NCI-H524 treated with DMSO at 0.1 percent for 48 hours (cell line): ENCODE measurements at places on chromosomes 7 and 10.

GRCh38 chr7:109950821-109951564, 1139.9 kb upstream of the LRRN3 start:
- no peak for DNase-seq

DNA sequence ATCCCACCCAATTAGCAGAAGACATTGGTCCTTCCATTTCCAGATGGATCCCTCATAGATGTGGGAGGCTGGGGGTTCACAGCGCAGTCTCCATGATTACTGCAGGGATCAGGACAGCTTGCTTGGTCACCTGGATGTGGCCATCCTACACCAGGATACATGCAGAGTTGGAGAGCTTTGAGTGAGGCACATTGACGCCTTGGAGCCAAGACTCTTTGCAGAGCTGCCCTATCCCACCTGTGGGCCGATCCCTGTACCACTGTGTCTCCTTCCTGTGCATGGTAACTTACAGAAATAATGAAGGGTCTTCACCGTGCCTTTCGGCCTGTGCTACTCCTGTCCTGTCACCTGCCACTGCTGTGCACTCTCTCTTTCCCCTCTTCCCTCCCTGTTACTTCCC, 444.8 kb downstream of the GLRX3 start:
- no peak for DNase-seq

DNA sequence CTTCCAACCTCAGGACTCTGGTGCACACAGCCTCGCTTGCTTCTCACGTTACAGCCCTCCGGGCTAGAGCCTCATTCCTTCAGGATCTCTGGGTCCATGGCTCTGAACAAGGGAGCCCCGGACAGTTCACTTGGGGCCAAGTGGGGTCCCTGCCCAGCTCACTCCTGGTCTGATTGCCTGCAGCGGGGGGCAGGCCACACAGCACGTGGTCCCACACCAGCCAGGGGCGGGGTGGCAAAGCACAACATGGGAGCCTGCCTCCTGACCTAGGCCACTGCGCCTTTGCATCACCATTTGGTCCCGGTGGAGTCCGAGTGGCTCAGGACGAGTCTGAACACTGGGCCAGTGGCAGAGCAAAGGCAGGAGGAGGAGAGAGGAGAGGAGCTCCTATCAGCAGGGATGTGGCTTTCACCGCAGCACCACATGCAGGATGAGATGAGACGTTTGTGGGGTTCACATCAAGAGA, 13.4 kb upstream of the CRYGN start:
- DNase-seq: no peak

DNA sequence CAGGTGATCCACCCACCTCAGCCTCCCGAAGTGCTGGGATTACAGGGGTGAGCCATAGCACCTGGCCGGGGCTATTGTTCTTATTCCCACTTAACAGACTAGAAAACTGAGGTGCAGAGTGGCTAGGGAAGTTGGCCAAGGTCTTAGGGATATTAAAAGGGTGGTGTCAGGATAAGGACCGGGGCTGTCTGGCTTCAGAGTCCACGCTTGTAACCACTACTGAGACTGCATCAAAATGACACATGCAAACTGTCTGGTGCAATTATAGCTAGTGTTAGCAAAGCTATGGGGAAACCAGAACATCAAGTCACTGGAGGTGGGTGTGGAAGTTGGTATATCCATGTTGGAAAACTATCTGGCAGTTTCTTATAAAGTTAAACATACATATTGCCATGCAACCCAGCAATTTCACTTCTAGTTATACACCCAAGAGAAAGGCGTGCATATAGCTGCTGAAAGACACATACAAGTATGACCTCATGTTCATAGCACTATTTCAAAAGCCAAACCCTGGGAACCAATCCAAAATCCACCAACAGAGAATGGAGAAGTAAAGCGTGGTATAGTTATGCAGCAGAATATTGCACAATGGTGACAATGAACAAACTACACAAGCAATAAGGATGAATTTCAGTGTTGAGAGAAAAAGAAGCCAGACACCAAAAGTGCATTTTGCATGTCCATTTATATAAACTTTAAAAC, 33.9 kb upstream of the EEPD1 start:
- DNase-seq: no peak

DNA sequence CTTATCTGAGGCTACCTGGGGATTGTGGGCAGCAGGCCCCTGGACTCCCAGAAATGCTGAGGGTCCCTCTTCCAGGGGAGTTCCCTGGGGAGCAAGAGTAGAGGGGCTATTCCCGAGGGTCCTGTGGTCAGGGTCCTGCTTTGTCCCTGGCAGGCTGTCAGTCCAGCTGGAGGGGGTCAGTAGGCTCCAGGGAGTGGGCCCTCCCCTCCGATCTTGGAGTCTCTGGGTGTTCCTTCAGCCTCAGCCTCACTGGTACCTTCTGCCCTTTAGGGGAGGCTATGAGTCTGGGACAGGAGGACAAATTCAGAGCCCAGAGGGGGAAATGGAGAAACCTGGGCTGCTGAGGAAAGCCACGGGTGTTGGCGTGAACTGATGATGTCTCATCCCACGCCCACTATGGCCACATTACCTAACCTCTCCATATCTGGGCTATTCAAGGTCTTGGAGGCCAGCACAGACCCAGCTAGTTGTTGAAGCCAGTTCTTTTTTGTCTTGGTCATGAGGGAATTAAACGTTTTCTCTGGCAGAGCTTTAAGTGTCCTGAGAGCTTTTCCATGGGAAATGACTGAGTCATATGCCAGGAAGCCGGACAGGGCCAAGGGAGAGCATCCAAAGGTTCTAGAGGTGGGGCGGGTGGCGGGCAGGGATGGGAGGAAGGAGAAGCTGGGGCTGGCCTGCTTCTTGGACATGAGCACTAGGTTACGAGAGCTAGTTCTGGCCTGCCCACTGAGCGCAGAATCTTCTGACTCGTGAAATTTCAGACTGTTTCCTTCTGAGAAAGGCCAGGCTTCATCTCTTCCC, 6.2 kb downstream of the CALHM2 start:
- no peak for DNase-seq

DNA sequence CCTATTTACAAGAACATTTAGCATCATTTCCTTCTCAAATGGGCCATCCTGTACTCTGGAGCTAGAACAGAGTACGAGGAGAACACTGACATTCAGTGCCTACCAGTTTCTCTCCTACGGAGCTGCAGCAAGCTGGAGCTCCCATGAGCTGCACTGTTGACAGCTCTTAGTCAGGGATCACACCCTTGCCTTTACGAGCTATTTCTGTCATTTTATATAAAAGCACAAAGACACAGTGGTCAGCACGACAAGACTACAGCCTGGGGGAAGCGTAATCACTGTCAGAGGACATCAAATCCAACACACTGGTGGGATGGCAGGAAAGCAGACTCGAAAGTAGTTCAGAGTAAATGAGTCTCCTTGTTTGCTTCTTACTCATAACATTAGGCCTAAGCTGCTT, 2.7 kb downstream of the CDCA7L start:
- DNase-seq: no peak
